NCI-H748 treated with DMSO at 0.1 percent for 48 hours (cell line): ENCODE measurements at places on chromosomes 2 and 18.

- DNase-seq: no peak
Measured at GRCh38 chr2:53087262-53087873, 680.2 kb upstream of the CHAC2 start.

GRCh38 chr2:222353993-222354392 lies 55.2 kb upstream of the PAX3 start:
- peak; percentile 58 for DNase-seq

DNA sequence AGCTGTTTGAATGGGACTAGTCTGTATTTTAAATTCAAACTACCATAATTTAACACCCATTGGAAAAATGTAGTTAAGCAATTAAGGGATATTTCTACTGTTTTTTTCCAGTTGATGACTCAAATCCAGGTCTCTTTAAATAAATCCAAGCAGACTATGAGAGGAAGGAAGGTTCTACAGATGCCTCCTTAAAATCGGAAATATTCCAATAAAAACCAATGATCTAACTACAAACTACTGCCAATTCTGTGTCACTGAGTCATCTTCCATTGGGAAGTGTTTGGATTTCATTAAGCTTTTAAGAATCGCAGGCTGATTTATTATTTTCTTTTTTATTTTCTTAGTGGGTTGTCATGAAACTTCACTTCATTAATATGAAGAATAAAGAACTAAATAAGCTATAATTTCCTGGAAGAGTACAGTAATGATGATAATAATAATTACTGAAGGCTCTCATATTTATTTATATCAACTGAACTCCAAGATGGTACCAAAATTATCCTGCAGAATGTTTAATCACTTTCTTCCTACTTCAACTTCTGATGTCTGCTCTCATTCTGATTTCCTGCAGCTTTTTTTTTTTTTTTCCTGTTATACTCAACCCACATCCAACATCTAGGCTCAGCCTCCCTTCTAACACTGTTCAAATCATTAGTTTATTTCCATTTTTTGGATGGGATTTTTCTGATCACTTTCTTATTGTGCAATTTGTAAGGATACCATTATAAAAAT lies 166.3 kb upstream of the FN1 start:
- DNase-seq: no peak

DNA sequence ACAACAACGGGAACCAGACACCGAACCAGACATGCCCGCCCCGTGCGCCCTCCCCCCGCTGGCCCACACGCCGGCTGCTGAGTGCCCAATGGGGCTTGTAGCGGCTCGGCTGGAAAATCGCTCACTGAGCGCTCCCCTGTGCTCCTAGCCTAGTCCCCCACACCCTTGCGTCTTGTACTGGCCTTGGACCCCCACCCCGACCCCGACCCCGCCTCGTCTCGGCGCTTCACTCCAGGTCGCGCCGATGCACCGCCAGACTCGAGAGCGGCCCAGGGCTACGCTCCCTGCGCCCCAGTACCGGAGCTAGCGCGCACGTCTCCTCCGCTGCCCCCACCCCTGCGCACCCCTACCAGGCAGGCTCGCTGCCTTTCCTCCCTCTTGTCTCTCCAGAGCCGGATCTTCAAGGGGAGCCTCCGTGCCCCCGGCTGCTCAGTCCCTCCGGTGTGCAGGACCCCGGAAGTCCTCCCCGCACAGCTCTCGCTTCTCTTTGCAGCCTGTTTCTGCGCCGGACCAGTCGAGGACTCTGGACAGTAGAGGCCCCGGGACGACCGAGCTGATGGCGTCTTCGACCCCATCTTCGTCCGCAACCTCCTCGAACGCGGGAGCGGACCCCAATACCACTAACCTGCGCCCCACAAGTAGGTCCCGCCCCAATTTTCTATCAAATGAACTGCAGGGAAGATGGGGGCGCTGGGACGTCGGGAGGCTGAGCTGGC lies 1.5 kb downstream of the GAD1 start:
- DNase-seq: peak; percentile 21

- no peak for DNase-seq
Measured at GRCh38 chr2:95315801-95316411, 18.8 kb downstream of the KCNIP3 start.

- no peak for DNase-seq
Measured at GRCh38 chr2:105334211-105334610, 3.1 kb upstream of the C2orf49 start.

DNA sequence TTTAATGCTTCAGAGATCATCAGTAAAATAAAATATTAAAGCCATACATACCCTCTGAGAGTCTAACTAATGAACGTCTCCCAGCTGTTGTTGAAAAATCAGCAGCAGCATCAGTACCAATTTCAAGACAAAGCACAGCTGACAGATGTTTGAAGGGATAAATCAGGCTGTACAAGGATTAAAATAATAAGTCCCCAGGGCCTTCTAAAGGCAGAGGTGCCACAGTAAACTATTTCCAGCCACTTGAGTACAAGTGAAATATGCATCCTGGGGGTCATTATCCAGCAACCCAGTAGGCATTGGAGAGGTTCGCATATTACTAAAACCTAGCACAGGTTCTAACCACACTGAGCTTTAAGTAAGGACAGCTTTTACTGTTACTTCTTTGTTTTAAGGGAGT lies 76.9 kb downstream of the NXPH2 start:
- no peak for DNase-seq
